GM04503 (cell line): ENCODE measurements at places on chromosomes 7 and 10.

DNA sequence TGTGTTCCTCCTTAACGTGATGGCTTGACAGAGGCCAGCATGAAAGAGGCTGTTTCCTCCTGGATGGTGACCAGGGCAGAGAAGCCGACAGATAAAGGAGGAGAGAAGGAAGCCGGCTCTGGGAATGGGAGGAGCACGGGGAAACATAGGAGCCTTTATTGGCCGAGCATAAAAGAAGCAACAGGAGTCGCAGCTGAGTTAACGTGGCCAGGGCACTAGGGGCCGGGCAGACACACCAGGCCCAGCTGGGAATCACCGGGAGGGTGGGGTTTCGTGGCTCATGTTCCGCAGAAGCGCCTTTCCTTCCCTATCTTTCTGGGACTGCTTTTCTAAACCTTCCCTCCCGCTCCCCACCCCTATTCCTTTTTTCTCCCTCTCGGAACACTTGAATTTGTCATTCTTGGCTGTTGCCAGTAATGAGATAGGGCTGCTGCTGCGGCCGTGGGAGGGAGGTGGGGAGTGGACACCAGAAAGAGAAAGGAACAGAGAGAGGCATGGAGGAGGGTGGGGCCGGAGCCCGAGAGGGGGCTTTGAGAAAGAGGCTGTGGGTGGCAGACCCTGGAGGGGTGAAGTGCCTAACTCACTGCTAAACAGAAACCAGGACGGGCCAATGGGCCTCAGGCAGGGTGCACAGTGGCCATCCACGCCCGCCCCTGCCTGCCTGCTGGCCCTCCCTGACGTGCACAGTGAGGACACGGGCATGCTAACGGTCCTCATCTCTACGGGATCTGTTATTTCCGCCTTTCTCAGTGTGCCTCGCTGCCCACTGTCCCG, 65.2 kb downstream of the COL13A1 start:
- no peak for DNase-seq

DNA sequence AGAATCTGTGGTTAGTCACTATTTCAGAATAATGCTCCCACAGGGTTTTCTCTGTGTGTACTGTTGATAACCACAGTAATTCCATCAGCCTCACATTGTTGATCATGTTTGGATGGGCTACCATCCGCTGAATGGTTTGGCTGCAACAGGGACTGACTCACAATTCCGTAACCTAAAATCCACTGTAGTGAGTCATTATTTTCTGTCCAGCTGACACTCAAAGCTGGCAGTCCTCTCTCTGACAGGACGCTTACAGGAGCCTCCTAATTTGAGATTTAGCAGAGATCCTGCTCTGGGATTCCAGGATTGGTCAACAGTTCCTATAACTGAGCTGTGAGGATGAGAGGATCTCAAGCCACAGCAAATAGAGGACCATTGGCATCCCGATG, 32.7 kb downstream of the VWA2 start:
- peak; percentile 94 for DNase-seq

- no peak for DNase-seq
These were observed 40.1 kb upstream of the ZNF273 start for GRCh38 chr7:64863021-64863420.

- peak; percentile 76 for DNase-seq
These were observed 230.3 kb downstream of the ARHGAP12 start for GRCh38 chr10:31698181-31698830.

GRCh38 chr7:37415629-37416028, 33.0 kb downstream of the ELMO1 start:
- DNase-seq = no peak

DNA sequence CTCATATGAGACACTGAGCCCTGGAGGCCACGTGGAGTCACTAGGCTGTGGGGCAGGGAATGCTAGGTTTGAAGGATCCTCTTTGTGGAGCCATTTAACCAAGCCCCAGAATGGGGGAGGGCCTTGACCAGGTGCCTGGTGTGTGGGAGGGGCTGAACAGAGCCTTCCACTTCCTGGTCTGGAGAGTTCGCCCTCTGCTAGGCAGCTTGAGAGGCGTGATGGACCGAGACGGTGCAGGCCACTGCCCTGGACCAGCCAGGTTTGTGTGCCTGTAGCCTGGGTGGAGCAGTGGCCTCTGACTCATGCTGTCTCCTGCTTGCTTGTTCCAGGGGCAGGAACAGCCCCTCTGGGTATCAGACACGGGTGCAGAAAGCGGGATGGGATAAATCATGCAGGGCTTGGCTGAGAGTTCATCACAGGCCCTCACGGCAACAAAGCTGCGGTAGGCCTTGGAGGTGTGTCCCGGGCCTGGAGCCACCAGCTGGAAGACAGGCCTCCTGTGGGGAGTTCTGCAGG, 27.4 kb downstream of the ADAMTS14 start:
- DNase-seq = peak; percentile 11

DNA sequence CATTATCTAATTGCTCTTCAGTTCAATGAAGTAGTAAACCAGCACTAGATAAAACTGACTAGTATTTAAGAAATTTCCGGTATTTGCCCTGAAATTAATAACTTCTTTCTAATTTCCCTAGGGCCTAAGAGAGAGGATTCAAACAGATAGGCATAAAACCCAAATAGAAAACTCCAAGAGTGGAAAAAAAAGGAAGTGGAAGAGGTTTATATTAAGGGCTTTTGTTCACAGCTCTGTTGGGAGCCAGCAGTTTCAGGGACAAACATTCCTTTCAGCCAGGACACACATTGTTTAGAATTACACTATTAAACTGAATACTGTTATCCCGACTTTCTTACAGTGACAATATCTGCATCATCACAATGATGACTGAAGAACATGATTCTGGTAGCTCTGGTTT, 3.6 kb downstream of the ODAD2 start:
- no peak for DNase-seq

DNA sequence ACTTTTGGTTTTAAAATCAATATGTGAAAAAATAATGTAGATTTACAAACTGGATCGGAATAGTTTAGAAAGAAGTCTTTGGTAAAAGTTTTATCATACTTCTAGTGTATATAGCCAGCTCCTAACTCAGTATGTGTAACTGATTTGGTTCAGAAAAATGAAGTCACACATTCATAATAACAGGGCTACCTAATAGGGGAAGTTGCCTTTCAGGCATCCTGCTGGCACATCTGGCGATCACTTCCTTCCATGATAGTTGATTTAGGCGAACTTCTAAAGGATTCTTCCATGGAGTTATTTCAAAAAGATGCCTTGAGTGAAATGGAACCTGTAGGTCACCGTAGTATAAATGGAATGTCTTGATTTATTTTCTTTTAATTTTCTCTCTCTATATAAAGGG, 69.1 kb downstream of the SHH start:
- DNase-seq = no peak

DNA sequence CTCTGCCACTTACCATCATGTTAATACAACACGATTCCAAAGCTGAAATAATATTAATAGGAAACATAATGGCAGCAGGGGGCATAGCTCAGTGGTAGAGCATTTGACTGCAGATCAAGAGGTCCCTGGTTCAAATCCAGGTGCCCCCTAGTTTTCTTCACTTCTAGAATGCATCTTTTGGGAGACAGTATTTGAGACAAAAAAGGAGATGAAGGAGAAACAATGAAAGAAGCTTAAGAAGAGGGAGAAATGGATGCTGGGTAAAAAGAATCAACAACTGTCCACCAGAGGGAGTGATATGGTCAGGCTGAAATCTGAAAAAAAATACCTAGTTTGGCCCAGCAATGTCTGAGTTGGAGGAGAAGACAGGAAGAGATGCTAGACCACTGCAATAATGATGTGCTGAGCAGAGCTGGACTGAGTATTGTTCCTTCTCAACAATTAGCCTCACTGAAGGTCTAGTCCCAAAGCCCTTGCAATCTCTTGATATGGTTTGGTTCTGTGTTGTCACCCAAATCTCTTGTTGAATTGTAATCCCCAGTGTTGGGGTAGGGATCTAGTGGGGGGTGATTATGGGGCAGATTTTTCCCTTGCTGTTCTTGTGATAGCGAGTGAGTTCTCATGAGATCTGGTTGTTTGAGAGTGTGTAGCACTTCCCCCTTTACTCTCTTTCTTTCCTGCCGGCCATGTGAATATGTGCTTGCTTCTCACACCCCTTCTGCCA, 48.3 kb downstream of the ZNF783 start:
- DNase-seq = peak; percentile 41

DNA sequence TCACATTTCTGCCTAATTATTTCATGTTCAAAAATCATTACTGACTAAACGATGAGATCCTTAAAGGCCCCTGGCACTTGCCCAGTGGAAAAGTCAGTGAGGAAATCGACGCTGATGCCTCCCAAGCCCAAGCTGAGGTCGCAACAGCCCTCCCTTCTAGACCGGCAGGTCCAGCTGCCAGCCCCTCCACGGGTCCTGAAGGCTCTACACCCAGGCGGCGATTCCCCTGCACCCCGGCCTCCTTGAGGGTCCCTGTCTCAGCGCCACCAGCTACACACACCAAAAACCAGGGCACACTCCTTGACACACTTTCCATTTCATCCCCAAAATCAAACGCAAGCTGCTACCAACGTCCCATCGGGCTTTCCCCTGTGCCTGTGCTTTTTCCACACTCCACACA, 200.1 kb upstream of the RNF32 start:
- no peak for DNase-seq

DNA sequence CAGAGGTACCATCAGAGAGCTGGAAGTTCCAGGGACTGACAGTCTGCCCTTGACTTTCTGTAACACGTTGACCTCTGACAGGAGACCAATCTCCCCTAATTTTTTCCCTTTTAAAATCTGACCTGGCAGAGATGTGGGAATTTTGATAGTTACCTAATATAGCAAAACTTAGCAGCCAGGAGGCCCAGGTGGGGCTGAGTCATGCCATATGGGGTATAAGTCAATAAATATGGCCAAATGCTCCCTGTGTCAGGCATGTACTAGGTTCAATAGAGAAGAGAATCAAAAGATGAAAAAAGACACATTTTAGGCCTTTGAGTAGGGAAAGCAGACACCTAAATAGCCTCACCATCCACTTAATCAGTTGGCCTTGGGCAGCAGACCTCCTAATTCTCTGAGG, 6.1 kb upstream of the GRK5 start:
- no peak for DNase-seq

GRCh38 chr7:17444673-17445072, 146.2 kb downstream of the AHR start:
- no peak for DNase-seq

DNA sequence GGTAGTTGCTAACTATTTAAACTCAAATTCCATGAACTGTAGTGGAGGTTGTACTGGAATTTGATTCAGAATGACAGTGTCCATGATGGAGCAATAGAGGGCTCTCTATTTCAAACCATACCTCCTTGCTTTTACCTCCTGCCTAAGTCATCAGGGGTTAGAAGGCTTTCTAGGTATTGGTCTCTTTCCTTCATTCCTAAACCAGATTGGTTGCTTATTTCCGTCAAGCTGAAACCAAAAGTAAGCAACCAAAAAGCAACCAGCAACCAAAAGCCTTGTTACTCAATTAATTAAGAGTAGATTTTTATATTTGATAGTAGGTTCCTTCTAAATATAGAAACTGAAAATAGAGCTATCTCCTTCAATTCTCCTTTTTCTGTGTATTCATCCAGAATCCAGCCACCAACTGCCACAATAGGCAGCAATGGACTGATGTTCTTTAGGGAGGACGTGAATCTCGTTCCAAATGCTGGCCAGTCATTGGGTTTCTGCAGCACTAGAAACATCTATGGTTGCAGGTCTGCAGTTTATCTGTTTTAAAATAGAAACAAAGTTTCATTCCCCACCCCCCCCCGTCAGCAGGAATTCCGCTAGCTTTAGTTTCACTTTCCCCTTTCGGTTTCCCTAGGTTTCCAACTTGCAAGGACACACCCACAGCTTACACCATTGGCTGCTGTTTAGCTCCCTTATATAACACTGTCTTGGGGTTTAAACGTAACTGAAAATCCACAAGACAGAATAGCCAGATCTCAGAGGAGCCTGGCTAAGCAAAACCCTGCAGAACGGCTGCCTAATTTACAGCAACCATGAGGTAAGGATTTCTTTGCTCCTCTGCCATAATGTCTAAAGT, at the start of gene IFIT1:
Gene IFIT1, plus strand, starts transcription at position 717 of the 850 bp plus-strand sequence. Its CDS starts 90 bp downstream, at position 807.
- DNase-seq = no peak

- DNase-seq = no peak
These were observed 43.8 kb downstream of the ADAMTS14 start for GRCh38 chr10:70715853-70716795.

GRCh38 chr10:17984563-17984962, 32.8 kb downstream of the SLC39A12 start:
- no peak for DNase-seq

DNA sequence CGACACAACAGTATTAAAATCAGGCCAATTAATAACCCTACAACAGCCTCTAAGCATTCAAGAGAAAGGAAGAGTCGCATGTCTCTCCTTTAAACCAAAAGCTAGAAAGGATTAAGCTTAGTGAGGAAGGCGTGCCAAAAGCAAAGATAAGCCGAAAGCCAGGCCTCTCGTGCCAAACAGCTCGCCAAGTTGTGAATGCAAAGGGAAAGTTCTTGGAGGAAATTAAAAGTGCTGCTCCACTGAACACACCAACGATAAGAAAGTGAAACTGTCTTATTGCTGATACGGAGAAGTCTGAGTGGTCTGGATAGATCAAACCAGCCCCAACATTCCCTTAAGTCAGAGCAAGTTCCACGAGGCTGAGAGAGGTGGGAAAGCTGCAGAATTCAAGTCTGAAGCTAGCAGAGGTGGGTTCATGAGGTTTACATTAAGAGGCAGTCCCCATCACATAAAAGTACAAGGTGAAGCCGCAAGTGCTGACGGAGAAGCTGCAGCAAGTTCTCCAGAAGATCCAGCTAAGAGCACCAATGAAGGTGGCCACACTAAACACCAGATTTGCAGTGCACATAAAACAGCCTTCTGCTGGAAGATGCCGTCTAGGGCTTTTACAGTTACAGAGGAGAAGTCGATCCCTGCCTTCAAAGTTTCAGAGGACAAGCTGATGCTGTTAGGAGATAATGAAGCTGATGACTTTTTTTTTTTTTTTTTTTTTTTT, 194.8 kb downstream of the MAD1L1 start:
- DNase-seq = no peak

GRCh38 chr10:22573820-22574569, 140.4 kb downstream of the PIP4K2A start:
- no peak for DNase-seq

GRCh38 chr10:79223091-79224048, 123.9 kb upstream of the PPIF start:
- no peak for DNase-seq

GRCh38 chr7:137798073-137798763, 48.6 kb downstream of the DGKI start:
- DNase-seq = no peak

GRCh38 chr10:3018247-3018646, 49.1 kb upstream of the PFKP start:
- DNase-seq = no peak

DNA sequence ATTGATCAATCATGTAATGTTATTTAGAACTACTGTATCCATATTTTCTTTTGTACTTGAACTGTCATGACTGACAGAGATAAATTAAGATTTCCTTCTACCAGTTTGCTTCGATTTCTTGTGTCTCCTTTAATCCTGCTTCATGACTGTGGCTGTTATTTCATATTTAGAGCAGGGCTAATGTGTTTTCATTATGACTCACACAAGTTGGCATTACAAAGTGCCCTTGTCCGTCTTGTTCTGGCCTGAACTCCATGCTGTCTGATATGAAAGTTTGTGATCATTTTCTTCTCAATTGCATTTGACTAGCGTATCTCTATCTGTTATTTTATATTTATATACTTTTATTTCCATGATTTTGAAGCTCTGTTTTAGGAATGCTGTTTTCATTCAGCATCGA, 344.1 kb upstream of the PRKCQ start:
- peak; percentile 6 for DNase-seq
